ENCODE measurements at places on chromosomes 5 and 9.

- no peak for ATAC-seq
Observed at GRCh38 chr9:81596679-81597418, 92.5 kb downstream of the TLE1 start.

- ATAC-seq = no peak
Observed at GRCh38 chr9:108290839-108291585, 564.8 kb downstream of the ACTL7B start.

DNA sequence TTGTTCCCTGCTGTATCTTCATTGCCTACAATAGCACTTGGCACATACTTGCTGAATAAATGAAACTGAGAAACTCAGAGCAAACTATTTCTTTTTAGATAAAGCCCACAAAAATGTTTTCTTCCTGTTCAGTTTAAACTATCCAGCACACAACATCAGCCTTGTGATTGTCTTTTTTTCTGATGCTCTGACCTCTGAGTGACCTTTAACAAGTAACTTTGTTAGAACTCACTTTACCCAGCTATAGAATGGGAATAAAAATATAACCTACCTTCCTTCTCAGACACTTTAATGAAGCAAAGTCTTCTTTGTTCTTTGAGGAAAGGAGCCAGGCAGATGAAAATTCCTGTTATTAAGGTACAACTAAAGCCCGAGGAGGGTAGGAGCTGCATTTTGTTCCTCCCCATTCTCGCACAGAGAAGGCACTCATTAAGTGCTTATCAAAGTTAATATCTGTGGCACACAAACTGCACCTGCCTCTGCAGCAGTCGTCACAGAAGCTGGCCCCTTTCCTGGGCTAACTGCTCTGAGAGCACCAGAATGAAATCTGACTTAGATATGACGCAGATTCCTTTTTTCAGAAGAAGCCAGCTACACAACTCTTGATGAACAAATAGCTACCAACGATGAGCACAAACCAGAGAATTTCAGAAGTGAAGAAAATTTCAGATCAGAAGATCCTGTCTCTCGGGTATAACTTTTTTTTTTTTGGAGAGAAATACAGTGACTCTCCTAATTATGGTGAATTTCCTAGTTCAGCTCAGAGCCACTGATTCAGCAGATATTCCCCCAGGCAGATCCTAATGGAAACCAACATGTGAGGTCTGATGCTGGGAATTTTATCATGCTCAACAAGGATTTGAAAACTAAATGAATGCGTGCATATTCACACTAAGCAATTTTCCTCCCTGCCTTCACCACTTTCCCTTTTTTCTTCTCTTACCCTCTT is 31.0 kb upstream of the NR3C1 start:
- peak; percentile 79 for ATAC-seq

DNA sequence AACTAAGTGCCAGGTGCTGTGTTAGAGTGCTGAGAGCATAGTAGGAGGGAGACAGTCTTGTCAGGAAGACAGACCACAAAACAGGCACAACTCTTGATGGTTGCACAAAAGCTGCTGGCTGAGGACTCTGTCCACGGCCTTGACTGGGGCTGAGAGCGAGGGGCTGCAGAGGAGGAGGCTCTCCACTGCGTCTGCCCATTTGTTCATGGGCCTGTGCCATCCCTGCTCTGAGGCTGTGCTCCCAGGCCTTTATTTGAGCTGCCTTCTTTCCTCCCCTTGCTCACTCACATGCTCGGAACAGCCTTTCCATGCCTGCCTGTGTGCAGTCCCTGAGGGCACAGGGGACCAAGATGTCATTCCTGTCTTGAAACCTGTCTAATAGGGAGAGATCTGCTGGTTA is 147.8 kb downstream of the CACNA1B start:
- no peak for ATAC-seq

DNA sequence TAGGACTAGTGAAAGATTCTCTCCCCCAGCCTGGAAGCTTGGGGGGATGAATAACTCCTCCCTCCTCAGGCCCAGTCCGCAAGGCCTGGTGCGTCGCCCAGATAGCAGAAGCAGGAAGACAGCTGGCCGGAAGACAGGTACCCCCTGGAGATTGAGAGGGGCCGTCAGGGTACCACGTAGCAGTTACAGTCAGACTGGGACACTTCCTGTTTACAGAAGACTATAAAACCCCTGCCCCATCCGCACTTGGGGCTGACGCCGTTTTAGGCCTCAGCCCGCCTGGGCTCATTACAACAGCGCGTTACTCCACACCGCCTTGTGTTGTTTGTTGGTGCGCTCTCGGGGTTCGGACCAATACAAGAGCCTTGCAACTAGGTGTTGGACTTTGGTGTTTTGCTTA is 15.4 kb downstream of the SEMA6A start:
- no peak for ATAC-seq

- ATAC-seq = no peak
Observed at GRCh38 chr9:106962122-106962521, 99.2 kb downstream of the ZNF462 start.

- no peak for ATAC-seq
Observed at GRCh38 chr5:39498278-39498952, 73.6 kb upstream of the DAB2 start.

DNA sequence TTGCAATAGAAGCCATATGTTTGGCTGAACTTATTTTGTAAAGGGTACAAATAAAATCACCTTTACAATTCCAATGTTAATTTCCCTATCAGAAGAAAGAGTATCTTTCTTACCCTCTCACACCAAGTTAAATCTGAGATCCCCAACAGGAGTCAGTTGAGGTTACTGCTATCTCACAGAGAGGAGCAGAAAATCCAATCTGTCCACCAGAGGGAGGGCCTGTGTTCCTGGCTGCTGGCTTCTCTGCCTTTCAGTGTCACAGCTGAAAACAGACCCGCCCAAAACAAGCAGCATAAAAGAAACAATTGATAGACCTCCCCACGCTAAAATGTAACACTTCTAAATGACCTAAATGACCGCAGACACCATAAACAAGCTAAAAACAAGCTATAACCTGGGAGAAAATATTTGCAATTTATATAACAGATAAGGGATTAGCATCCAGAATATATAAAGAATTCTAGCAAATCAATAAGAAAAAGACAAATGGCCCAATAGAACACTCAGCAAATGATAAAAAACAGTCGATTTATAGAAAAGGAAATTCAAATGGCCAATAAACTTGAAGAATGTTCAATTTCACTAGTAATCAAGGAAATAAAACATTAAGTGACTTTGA is 24.5 kb upstream of the MVB12B start:
- ATAC-seq = peak; percentile 74
